DMS53 (cell line): ENCODE measurements at places on chromosomes 5 and 9.

GRCh38 chr9:22447618-22448305 is 1.1 kb downstream of the DMRTA1 start:
- peak; percentile 16 for DNase-seq

- DNase-seq, result no peak
These were observed 177.2 kb downstream of the GADD45G start for GRCh38 chr9:89781838-89782540.

GRCh38 chr5:138706655-138707480 is 46.4 kb upstream of the CTNNA1 start:
- DNase-seq, result peak; percentile 14

GRCh38 chr5:103569313-103570060 is 6.9 kb upstream of the NUDT12 start:
- DNase-seq, result peak; percentile 12

DNA sequence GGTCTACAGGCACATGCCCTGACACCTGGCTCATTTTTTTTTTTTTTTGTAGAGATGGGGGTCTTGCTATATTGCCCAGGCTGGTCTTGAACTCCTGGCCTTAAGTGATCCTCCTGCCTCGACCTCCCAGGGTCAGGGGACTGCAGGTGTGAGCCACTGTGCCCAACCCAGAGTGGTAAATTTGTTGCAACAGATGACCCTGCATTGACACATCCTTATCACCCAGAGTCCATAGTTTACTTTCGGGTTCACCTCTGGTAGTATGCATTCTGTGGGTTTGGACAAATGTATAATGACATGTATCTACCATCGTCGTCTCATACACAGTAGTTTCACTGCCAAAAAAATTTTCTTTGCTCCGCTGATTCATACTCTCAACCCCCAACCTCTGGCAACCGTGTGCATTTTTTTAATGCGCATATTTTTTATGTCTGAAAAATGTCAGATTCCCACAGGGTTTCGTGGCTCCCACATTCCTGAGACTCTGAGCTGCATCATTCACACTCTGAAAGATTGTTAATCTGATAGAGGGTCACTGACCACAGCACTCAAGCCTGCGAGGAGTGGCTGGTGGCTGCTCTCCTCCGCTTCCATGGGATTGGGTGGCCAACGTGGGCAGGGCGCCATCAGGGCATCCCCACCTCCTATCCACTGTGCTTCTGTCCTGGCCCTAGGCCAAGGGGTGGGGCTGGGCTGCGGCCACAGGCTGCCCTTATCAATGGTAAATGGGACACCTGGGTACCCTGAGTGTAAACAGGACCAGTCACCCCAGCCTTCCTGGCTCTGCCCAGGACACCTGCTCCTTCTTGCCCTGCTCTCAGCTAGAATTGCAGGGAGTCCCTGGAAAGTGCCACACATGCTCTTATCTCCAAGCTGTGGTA is 9.6 kb downstream of the NDST1 start:
- peak; percentile 98 for DNase-seq

- DNase-seq, result no peak
These were observed 3.0 kb downstream of the FLT4 start for GRCh38 chr5:180646289-180646962.

- DNase-seq, result no peak
These were observed 93.2 kb upstream of the CXCL14 start for GRCh38 chr5:135671966-135672365.

DNA sequence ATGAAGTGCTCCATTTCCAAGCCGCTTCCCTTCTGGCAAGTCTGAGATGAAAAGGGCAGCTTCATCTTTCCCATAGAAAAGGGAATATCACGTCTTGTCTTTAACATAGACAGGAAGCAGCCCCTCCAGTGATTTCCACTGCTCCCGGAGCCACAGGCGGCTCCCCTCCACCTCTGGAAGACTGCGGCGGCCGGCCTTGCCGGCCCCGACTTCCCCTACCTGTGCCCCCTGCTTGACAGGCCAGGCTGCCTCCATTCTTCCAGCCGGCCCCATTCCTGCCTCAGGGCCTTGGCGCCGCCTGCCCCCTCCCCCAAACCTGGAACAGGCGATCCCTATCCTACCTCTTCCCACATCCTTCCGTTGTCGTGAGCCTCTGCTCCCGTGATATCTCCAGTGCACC is 141.8 kb downstream of the ZNF354C start:
- DNase-seq, result no peak

- DNase-seq, result no peak
These were observed 15.4 kb downstream of the SERINC5 start for GRCh38 chr5:80240368-80240986.

DNA sequence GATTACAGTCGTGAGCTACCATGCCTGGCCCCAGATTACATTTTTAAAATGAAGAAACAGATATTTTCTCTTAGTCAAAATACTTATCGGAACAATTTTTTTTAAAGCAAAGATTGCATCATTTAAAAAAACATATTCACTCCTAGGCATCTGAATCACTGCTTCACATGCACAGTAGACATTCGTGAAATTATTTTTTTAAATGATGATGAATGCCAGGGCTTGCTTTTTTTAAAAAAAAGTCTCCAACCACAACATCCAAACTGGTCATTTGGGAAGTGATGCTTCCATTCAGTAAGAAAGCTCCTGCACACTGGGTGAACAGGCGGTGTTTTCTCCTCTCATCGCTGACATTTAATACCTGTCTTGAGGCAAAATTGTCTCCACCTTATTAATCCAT is 223.0 kb upstream of the DMRT1 start:
- no peak for DNase-seq

- no peak for DNase-seq
These were observed 131.6 kb downstream of the TLR4 start for GRCh38 chr9:117835798-117836197.

DNA sequence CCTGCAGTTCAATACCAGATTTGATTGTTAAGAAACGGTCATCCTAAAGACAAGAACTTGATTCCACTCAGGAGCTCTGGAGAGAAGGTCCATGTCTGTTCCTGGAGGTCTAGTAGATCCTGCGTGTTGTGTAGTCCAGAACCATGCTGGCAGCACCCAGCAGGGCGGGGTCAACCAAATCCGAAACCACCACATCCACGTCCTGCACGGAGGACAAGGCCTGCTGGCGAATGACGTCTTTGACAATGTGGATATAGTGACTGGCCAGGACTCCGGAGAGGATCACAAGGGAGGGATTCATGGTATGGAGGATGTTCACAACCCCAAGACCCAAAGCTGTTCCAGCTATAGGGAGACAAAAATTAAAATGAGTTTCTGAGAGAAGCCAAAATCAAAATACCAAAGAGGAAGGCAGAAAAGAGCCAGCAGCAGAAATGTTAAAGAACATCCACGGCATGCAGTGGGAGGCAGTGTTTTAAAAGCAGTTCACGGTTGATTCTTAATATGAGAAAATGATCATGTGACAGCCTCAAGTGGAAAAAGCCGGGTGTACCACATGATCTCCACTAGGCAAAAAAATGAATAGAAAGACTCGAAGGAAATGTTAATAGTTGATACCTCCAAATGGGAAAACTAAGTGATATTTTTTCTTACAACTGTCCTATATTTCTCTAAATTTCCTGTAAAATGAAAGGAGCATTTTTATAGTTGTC is 26.7 kb downstream of the CLTA start:
- DNase-seq, result no peak

DNA sequence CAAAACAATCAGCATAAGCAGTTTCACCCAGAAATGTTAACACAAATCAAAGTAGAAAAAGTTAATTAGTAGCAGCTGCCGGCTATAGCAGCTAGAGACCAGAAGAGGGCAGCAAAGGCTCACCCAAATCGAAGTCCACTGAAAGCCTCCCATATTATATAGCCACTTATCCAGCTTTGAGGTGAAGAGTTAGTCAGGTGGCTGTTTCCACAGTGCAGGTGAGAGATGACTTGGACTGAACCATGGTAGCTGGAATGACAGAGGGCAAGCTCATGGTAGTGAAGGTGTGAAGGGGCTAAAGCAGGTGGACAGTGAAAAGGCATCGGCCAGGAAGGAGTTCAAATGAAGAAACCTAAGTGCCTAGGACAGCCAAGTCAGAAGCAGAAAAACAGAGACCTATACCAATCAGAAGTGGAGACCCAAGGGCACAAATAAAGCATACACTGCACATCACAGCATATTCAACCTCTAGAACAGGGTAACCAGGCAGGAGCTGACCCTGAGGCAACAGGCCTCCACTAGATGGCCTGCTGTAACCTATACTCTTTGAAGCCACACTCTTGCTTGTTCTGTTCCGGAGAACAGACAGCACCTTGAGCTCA is 7.2 kb upstream of the RNF38 start:
- peak; percentile 88 for DNase-seq

- peak; percentile 75 for DNase-seq
These were observed 250.9 kb downstream of the CD180 start for GRCh38 chr5:66945389-66946349.

DNA sequence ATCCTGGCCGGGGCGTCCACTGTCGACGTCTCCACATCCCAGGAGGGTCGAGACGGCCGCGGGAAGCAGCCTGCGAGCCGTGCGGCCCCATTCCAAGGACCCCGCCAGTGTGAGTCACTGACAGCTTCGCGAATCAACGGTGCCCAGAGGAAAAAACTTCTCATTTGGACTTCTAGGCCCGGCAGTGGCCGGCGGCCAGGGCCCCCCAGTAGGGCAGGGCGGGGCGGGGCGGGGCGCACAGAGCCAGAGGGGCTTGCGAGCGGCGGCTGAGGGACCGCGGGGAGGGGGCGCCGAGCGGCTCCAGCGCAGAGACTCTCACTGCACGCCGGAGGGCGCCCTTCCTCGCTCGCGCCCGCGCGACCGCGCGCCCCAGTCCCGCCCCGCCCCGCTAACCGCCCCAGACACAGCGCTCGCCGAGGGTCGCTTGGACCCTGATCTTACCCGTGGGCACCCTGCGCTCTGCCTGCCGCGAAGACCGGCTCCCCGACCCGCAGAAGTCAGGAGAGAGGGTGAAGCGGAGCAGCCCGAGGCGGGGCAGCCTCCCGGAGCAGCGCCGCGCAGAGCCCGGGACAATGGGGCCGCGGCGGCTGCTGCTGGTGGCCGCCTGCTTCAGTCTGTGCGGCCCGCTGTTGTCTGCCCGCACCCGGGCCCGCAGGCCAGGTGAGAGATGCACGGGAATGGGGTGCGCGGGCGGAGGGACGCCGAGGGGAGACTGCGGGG is at the start of gene F2R:
F2R (plus strand) TSS at position 391 of the 720 bp plus-strand sequence; CDS start at position 573, 182 bp downstream.
- DNase-seq, result peak; percentile 75

DNA sequence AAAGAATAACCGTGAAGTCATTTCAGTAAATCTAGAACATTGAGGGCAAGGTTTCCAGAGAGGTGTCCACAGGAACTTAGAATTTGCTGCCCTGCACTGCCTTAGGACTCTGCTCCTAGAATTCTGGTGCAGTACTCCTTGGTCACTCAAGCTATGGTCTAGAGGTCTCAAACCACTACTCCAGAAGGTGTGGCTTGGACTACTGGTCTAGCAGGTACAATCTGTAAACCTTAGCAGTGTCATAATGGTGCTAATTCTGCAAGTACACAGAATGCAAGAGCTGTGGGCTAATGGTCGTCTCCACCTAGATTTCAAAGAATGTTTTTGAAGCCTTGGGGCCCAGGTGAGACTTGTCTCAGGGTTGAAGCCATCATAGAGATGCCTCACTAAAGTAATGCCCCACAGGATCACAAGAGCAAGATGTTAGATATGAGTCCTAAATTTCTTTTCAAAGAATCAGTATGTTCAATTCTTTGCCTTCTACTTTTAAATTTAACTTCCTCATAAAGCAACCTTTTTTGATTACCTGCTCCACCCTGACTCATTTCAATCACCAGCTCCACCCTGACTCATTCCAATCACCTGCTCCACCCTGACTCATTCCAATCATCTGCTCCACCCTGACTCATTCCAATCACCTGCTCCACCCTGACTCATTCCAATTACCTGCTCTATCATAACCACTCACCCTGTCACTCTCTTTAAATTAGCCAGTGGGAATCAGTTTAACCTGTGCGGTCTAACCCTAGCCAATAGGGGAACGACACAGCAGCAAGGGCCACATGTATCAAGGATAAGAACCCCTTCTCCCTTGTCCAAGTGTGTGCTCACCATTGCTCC is 1111.8 kb upstream of the ACO1 start:
- DNase-seq, result peak; percentile 55

GRCh38 chr9:35070823-35071813 is 1.3 kb downstream of the VCP start:
- no peak for DNase-seq

DNA sequence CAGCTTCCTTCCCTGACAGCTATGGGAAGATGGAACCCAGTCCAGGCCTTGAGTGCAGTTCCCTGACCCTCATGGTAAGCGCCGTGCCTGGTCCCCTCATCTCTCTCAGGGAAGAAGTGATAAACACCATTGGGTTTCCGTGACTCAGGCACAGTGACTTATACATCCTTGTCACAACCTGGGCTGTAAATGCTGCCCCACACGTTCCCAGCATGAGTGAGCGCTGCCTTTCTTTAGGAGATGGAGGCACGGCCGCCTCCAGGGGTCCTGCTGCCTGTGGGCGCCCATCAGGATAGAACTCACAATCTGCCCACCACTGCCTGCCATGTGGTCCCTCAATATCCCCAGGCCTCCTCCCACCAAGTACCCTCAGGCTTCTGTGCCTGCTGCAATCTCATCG is 8.3 kb upstream of the NKD2 start:
- DNase-seq, result no peak

DNA sequence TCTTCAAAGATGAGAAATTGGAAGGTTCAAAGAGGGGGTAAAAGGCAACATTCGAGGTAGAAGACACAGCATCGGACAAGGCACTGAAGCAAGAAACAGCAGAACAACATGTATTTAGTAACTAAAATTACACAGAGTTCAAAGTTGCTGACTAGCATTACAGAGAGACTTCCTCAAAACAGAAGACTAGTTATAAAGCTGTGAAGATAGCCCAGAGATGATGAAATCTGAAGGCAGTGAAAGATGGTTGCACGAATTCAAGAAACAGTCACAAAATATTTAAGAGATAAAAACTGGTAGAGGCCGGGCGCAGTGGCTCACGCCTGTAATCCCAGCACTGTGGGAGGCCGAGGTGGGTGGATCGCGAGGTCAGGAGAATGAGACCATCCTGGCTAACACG is 16.3 kb downstream of the MAPKAP1 start:
- no peak for DNase-seq

DNA sequence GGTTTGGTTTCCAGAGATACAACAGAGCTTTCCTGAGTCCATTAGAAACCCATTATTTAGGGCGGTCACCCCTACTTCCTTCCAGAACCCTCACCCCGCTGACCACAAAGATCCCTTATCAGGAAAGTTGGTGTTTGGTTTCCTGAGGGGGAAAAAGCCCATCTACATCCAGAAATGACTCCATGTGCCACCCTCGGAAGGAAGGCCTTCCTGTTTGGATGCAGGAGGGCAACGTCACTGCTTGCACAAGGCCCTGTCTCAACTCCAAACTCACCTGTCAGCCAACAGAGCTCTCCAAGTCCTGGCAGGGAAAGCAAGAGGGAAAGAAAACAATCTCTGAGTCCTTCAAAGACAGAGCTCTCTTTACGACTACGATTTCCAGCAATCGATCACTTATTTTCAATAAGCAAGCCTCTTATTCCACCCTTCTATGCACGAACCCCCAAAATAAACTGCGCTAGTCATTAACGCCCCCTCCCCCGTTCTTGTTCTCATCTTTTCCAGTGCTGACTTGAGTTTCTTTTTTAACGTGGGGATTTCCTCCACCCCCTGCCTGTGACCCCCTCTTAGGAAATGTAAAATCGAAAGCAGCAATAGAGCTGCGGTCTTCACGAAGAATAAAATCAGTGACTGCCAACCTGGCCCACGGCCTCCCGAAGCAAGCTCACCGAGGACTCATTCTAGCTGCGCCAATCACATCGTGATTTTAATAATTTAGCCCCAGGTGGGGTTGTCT is 35.7 kb upstream of the NTNG2 start:
- no peak for DNase-seq

- DNase-seq, result no peak
These were observed 8.4 kb downstream of the SEMA6A start for GRCh38 chr5:116566251-116566650.
